ENCODE measurements at places on chromosomes 12 and 14.

GRCh38 chr12:111417784-111418593 lies 12.3 kb downstream of the SH2B3 start:
- DNase-seq, result no peak

DNA sequence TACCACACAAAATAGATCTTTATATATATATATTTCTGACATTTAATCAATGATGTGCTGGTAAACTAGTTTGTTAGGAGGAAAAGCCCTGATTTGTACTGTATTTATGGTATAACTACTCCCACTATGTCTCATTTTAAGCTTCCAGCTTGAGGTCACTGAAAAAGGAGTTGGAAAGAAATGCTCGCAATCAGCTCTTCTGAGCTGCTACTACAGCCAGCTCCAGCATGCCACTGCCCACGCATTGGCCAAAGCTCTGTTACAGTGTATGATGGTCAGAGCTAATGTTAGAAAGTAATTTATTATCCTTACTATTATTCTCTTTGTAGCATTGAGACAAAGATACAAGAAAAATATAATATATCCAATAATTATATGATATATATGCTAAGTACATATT lies 55.0 kb upstream of the PCED1B start:
- peak; percentile 50 for DNase-seq

DNA sequence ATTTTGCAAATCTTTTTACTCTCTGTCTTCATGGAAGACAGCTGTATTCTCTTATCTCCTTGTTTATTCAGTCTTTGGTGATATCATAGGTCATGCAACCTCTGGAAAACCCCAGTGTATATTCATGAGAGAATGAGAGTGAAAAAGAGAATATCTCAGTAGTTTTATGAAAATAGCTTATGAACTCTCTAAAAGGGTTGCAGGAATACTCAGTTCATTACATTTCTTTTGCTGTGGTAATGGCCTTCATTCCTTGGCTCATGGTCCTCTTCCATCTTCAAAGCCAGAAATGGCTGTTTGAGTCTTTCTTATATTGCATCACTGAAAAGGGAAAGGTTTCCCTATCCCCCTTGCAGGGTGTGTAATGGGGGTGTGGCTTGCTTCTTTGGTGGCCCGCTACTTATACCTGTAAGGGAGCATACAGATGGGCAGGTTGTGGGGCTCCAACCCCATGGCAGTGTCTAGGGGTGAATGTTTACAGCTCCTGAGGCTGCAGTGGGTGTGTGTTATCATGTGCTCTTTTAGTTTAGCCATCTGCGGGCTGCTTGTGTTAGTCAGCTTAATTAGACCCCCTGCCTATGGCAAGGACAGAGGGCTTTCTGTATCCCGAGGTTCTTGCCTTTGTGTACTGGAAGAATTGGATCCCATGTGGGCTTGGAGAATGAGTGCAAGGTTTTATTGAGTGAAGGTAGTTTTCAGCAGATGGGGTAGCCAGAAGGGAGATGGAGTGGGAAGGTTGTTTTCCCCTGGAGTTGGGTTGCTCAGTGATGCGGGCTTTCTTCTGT lies 150.2 kb downstream of the CCDC91 start:
- peak; percentile 84 for DNase-seq

DNA sequence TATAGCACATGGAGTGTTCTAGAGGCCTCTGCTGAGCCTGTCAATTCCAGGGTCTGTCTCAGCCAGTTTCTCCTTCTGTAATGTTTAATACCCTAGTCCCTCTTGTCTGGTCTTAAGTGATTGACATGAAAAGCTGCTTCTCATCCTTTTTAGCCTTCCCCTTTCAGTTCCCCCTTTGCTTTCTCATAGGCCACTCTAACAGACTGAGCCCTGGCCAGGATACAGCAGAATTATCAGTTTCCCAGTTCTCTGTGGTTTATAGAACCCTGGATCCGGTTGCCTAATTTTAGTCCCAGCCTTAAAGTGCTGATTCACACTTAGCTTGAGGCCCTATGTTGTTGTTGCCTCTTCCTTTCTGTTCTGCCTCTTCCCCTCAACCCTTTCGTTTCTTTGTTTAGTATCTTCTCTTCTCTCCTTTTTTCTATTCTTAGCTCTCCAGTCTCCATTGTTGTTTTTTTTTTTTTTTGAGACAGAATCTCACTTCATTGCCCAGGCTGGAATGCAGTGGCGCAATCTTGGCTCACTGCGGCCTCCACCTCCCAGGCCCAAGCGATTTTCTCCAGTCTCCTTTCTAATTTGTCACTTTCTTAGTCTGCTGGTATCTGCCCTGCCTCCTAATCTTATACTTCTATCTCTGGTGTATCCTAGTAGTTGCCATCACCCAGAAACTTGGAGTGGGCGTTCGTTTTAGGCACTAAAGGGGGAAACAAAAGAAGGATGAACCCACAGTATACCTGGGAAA lies 2.9 kb upstream of the BIN2 start:
- DNase-seq, result peak; percentile 49

DNA sequence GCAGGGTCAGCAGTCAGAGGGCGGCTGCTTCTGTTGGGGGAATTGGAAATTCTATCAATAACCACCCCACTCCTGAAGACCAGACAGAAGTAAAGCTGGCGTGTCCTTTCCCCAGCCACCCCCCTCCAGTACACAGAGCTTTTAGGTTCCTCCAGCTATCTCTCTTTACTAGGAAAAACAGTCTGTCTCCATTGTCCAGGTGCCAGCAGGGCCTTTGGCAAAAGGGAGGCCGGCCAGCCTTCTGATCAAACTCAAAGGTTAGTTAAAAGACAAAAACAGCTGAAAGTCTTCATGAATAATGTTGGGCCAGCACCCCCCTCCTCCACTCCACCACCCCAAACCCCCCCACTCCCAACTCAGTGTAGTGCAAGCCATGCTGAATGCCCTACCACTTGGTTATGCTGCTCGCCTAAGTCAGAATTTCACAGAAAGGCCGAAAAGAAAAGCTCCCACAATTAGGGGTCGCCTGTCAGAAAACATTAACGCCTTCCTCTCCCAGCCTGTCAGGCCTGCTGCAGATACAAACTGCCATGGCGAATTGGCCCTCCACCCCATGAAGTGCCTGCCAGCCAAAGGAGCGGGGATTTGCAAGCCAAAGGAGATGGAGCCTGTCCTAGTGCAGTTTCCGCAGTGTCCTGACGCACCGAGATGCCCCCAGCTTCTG lies 8.9 kb downstream of the ASCL1 start:
- no peak for DNase-seq

DNA sequence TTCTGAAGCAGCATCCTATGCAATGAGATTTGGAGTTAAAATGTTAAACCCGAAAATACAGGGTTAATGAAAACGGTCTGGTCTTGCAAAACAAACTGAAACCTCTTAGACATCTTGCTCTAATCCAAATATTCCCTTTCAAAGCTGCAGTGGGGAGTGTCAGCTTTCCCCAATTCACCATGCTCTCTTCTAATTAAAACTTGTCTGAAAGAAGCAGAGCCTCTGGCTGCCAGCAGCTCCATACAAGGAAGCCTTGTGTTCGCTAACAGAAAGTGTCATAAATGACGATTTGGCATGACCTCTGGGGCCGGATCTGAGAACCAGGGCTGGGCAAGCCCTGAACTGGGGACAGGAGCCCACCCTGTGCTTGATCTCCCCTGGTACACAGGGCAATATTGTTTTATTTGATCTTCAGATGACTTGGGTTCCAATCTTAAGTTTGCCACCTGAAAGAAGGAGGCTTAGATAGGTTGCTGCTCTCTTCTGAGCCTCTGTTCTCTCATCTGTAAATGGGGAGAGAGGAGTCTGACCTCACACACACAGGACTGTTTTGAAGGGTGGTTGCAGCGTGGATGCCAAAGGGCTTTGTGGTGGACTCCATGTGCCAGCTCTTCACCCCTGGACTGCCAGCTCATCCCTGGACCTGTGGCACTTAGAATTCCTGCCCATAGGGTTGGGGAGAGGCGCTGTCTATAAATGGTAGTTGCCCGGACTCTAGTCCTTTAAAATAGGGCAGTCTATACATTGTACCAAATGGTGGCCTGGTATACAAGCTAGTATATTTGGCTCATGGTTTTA lies 7.8 kb downstream of the KMT5A start:
- no peak for DNase-seq

- DNase-seq, result no peak
Observed at GRCh38 chr14:68791078-68791901, 1.6 kb downstream of the ZFP36L1 start.

DNA sequence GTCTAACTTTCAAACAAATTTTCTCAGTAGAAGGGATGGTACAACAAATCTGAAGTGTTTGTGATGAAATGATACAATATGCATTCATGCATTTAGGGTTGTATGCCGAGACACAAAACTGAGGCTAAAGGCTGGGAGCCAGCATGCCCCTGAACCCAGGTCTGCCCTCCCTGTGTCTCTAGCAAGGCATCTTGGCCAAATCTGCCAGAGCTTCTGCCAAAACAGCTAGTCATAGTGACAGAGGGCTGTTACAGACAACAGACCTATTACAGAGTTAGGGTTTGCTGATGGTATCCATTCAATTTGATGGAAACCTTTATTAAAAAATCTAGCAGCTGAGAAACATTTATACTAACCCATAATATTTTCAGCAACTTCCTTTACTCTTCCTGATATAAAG lies 11.3 kb upstream of the CHPT1 start:
- DNase-seq, result no peak

DNA sequence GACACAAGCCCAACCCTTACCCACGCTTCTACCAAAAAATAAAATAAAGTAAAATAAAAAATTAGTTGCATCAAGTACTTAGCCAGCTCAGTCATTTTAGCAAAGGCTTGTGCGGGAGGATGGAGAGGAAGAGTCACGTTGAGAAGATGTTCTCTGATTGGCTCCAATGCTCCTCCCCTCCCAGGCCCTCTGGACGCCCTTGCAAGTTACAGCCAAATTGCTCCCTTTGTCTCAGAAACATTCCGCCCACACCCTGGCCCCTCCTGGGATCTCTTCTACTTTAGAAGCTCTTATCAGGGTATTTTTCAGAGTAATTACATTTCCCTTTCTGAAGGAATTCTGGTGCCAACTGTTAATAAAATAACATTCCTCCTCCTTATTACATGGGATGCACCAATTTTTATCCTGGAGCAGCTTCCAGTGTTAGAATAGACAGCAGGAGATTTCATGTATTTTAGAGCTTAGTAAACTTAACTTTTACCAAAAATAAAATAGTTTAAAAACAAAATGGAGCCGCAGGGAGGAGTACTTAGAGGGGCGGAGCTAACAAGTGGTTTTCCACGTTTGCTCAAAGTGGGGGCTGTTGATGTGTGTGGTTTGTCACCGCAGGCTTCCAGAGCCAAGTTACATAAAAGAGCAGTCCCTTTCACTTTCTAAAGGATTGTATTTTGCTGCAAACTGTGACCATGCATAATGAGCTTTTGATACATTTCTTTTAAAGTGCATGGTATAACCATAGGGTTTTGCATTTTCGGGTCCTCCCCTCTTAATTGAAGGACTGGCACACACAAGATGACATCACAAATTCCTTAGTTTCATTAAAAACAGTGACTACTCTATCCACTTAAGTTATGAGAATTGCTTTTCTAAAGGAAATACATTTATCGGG lies 71.7 kb upstream of the RAP1B start:
- peak; percentile 26 for DNase-seq

GRCh38 chr12:110284597-110284996 lies 3.5 kb downstream of the ATP2A2 start:
- DNase-seq, result no peak

DNA sequence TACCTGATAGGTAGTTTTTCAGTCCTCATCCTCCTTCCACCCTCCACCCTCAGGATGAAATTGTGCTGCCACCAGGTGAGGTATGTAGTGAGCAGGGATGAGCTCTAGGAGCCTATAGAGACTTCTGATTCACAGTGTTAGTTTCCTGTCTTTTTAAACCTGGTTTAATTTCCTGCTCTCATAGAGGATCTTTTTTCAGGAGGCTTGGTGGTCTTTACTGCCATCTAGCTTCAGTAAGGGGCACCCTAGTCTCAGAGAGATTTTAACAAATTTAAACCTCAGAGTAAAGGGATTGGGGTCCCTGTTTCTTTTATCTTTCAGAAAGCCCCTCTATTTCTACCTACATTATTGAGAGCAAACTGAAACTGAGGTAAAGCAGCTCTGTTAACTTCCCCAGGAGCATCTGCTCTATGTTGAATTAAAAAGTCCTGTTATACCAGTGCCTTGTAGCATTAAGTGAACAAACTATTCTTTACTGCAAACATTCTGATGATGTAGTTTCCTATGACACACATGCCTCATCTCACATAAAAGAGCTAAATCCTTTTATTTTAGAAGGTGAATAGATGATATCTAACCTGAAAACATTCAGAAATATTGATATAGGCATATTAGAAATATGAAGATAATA lies 172.2 kb upstream of the DDHD1 start:
- DNase-seq, result peak; percentile 21

- no peak for DNase-seq
Observed at GRCh38 chr12:81520064-81520945, 238.8 kb downstream of the PPFIA2 start.

GRCh38 chr12:124099661-124100060 lies 126.6 kb downstream of the ZNF664 start:
- no peak for DNase-seq

- no peak for DNase-seq
Observed at GRCh38 chr14:58789736-58790135, 152.0 kb downstream of the DACT1 start.

DNA sequence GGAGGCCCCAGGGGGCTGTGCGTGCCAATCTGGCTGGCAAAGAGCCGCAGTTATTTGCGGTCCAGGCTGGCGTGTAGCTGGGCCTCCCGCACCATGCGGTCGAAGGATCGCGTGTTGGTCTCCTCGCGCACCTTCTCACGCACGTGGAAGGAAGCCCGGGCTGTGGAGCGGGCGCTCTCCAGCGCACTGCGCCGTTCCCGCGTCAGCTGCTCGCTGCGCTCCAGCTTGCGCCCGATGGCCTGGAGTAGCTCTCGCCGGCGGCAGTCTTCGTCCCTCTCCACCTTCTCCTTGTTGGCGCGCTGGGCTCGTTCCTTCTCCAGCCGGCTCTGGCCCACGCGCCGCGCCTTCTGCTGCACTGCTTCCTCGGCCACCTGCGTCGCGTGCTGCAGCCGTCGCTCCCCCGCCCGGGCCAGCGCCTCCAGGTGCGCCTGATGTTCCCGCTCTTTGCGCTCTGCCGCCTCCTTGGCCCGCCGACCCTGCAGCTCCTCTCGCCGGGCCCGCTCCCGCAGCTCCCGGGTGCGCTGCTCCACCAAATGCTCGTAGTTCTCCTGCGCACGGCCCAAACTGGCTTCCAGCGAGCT lies 3.1 kb downstream of the CCDC177 start:
- DNase-seq, result no peak

- no peak for DNase-seq
Observed at GRCh38 chr14:53493860-53494259, 340.7 kb upstream of the DDHD1 start.

- DNase-seq, result peak; percentile 83
Observed at GRCh38 chr12:47164724-47165439, 85.1 kb upstream of the AMIGO2 start.
